T-cell (primary cell): ENCODE measurements at places on chromosomes 4 and X.

GRCh38 chrX:43958529-43958928 lies 14.7 kb downstream of the NDP start:
- peak; percentile 19 for DNase-seq

DNA sequence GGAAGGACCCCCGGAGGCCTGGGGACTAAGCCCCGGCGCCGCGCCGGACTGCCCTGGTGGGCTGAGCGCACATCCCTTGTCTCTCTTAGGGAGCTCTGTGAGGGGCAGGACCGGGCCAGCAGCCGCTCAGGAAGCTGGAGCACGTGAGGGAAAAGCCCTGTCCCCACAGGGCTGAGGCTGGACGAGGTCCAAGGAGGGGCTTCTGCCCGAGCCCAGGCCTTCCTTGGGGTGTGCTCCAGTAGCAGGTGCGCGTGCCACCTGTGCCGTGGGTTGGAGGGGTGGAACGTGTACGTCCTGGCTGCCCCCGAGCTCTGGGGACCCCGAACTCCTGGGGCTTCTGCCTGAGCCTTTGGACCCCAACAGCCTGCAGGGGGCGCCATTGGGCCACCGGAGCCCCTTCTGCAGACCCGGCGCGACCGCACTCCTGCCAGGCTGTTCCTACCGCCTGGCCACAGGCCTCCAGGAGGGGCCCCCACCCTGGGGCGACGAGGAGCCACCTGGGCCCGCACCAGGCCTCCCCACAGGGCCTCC lies 27.2 kb downstream of the TACC3 start:
- DNase-seq, result peak; percentile 56

- peak; percentile 1 for DNase-seq
Observed at GRCh38 chr4:155667222-155667567, 547 bp downstream of the GUCY1A1 start.

DNA sequence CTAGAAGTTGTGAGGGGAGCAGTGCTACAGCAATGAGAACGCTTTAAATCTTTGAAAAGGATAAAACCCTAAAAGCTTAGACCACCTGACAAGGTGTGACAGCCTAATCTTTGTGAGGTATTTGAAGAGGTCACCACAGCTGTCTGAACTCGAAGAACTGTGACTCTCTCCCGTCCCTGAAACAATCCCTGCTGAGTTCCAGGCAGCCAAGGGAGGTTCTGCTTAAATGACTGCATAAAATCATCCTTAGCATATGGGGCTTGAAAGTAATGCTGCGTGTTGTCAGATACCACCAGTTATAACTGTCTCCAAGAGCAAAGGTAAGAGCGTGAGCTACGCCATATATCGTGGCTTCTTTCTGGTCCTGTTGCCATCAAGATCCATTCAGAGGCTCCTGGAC lies 696.3 kb downstream of the PCDH7 start:
- DNase-seq, result no peak

GRCh38 chr4:5158825-5159224 lies 107.5 kb downstream of the STK32B start:
- no peak for DNase-seq

DNA sequence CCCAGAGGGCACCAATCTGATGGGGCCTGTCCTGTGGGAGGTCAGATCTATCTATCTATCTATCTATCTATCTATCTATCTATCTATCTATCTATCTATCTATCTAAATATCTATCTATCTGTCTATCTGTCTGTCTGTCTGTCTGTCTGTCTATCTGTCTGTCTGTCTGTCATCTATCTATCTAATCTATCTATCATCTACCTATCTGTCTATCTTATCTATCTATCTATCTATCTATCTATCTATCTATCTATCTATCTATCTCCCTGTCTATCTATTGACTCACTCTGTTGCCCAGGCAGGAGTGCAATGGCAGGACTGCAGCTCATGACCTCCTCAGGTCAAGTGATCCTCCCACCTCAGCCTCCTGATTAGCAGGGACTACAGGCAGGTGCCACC lies 155.7 kb upstream of the STX18 start:
- no peak for DNase-seq

DNA sequence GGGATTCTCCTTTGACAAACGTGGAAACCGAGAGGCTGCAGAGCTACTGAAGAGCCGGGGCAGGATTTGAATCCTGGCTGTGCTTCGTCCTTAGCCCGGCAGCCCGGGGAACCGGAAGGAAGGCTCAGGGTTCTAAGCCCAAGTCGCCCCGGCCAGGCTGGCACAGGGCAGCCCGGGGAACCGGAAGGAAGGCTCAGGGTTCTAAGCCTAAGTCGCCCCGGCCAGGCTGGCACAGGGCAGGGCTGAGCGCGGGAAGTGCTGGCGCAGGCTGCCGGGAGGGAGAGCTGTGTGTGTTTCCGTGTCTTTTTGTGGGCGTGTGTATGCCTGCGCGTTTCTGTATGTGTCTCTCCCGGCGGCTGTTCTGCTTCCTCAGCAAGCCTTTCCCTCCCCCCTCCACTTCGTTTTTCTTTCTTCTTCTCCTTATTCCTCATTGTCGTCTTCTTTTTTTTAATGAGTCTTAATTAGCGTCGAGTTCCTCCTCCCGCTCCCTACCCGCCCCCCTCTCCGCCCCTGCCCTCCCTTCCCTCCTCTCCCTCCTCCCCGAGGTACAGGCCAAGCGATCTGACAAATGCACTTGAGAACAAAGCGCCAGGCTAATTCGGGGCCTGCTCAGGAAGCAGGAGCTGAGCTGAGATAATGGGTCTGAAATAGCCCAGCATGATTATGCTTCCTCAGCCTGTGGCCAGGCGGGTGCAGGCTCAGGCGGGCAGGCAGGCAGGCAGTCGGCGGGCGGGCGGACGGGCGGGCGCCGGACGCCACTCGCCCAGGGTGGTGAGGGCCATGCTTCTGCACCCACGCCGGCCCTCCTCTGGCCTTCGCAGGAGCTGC lies 65.9 kb downstream of the EFNB1 start:
- DNase-seq, result no peak

DNA sequence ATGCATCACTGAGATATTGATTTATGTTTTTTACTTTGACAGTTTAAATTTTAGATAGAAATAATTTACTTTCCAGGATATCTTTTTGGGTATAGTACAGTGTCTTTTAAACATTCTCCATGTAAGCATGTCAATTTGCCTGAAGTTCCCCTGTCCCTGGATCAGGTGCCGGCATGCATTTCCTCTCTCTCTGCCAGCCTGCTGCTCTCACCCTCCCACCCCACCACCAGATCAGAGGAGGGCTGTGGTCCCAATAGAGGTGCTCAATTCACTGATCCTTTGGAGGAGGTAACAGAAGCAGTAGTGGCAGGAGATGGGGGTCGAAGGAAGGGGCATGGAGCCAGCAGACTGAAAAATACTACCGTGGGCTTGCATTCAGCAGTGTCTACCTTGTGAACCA lies 28.3 kb upstream of the DSPP start:
- DNase-seq, result no peak

- DNase-seq, result no peak
Observed at GRCh38 chr4:173237152-173237551, 68.5 kb downstream of the GALNT7 start.

GRCh38 chrX:19354625-19355024 lies 10.9 kb downstream of the PDHA1 start:
- DNase-seq, result no peak

DNA sequence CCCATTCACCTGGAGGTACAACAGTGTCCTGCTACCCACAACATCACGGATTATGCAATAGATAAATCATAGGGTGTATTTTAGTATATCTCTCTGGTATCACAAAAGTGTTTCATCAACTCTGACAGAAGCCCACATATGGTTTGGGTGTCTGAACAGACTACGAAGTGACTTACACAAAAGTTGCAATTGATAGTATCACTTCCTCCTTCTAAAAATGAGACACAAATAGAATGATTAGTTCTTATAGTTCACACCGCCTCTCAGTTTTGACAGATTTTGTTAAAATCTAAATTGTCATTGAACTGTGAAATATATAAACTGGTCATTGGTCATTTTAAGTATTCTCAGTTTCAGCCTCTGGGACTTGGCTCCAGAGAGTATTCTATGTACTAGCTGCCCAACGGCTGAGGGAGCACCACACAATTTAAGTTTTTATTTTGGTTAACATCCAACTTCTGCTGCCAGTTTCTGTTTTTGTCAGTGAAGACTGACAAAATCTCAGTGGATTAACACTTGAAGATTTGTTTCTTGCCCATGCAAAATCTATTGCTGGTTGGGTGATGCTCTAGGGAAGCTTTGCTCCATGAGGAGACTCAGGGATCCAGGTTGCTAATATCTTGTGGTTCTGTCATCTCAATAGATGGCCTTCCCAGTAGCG lies 113.8 kb upstream of the PUDP start:
- no peak for DNase-seq

DNA sequence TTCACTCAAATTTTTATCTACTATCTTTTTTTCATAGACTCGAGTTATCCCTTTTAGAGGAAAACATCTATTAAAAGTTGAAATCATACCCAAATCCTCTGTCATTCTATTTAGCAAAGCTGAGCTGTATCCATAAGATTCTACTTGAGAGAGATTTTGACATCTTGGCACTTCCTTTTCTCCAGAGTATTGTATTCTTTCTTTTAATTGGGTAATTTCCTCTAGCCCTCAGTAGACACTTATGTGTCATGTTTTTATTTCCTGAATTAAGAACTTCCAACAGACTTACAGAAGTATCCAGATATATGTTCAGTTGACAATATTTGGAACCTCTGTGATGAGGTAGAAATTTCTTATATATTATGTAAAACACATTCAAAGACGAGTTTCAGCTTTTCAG lies 201.6 kb upstream of the NR3C2 start:
- no peak for DNase-seq

DNA sequence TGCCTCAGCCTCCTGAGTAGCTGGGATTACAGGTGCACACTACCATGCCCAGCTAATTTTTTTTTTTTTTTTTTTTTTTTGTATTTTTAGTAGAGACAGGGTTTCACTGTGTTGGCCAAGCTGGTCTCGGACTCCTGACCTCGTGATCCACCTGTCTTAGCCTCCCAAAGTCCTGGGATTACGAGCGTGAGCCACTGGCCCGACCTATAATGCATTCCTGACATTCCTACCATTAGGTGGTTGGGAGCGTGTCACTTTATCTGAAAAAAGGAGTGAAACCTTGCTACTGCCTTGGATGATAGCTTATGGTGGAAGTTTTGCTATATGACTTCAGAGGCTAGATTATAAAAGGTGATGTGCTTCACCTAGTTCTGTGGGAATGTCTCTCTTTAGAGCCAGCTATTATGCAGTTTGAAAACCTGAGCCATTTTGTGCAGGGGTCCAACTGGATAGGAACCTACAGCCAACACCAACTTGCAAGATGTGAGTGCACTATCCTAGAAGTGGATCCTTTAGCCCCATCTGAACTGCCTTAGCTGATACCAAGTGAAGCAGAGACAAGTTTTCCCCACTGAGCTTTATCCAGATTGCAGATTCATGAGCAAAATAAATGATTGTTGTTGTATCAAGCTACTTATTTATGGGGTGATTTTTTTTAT lies 29.8 kb upstream of the EMCN start:
- DNase-seq, result no peak

- DNase-seq, result no peak
Observed at GRCh38 chr4:93700571-93700970, 128.0 kb upstream of the ATOH1 start.

- DNase-seq, result no peak
Observed at GRCh38 chrX:15785176-15785750, 5.0 kb upstream of the ZRSR2 start.
